ENCODE measurements at places on chromosomes 2 and 18.

GRCh38 chr2:144132357-144132756, 387.6 kb downstream of the ZEB2 start:
- DNase-seq, result no peak

GRCh38 chr2:241965931-241966412, 96.4 kb downstream of the RTP5 start:
- DNase-seq, result peak; percentile 80

- DNase-seq, result peak; percentile 80
These were observed 624 bp downstream of the METTL8 start for GRCh38 chr2:171432969-171433762.

DNA sequence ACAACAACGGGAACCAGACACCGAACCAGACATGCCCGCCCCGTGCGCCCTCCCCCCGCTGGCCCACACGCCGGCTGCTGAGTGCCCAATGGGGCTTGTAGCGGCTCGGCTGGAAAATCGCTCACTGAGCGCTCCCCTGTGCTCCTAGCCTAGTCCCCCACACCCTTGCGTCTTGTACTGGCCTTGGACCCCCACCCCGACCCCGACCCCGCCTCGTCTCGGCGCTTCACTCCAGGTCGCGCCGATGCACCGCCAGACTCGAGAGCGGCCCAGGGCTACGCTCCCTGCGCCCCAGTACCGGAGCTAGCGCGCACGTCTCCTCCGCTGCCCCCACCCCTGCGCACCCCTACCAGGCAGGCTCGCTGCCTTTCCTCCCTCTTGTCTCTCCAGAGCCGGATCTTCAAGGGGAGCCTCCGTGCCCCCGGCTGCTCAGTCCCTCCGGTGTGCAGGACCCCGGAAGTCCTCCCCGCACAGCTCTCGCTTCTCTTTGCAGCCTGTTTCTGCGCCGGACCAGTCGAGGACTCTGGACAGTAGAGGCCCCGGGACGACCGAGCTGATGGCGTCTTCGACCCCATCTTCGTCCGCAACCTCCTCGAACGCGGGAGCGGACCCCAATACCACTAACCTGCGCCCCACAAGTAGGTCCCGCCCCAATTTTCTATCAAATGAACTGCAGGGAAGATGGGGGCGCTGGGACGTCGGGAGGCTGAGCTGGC, 1.5 kb downstream of the GAD1 start:
- DNase-seq, result no peak

GRCh38 chr18:31884020-31884419, 58.9 kb downstream of the TRAPPC8 start:
- DNase-seq, result no peak

- DNase-seq, result no peak
These were observed 92.9 kb downstream of the PXDN start for GRCh38 chr2:1651121-1652033.

DNA sequence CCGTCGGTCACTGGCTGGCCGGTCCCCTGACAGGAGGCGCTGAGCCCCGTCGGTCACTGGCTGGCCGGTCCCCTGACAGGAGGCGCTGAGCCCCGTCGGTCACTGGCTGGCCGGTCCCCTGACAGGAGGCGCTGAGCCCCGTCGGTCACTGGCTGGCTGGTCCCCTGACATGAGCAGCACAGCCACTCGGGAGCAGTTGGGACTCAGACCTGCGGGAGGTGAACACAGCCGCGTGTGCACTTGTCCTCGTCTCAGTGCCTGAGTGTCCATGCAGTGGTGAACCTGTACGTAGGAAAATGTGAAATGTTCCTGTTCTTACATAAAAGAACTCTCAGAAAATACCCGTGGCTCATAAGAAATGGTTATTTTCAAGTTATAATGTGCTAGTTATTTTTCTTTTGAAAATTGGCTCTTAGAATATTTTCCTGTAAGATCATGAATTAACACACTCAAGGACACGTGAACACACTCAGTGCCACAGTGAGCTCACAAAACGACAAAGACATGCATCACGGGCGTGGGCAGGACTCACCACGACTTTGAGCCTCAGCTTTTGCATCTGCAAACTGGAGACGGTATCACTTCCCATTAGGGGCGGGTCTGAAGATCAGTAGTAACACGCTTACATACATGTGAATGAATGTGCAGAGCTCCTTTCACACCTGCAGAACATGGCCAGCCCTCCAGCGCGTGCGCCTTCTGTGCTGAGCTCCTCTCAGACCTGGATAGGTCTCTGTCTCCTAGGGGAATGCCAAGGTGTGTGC, 21.1 kb upstream of the NFATC1 start:
- DNase-seq, result no peak

DNA sequence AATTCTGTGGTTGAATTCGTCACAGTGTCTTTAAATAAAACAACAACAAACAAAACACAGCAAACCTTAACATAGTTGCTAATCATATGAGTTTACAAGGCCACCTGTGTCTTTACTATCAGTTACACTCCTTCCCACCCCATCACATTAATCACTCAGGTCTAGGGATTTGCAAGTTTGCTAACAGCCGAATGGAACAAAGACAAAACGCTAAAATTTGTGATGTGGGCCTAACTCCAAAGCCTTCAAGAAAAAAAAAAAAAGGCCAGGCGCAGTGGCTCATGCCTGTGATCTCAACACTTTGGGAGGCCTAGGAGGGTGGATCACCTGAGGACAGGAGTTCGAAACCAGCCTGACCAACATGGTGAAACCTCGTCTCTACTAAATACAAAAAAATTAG, 566 bp upstream of the POLI start:
- DNase-seq, result no peak

All from Kasumi-1 (cell line).